Activated gamma-delta T cell treated with anti-CD3 and anti-CD28 coated beads, Interleukin-2, amount 50 U/mL, for 16 hours (primary cell): ENCODE measurements at places on chromosomes 7 and 10.
A peak's percentile ranks its signal among the peaks of the same experiment; 100 is the strongest.

- no peak for DNase-seq
Measured at GRCh38 chr10:119498889-119499676, 43.4 kb downstream of the RGS10 start.

- DNase-seq, result no peak
Measured at GRCh38 chr10:133394801-133395221, 854 bp downstream of the MTG1 start.

DNA sequence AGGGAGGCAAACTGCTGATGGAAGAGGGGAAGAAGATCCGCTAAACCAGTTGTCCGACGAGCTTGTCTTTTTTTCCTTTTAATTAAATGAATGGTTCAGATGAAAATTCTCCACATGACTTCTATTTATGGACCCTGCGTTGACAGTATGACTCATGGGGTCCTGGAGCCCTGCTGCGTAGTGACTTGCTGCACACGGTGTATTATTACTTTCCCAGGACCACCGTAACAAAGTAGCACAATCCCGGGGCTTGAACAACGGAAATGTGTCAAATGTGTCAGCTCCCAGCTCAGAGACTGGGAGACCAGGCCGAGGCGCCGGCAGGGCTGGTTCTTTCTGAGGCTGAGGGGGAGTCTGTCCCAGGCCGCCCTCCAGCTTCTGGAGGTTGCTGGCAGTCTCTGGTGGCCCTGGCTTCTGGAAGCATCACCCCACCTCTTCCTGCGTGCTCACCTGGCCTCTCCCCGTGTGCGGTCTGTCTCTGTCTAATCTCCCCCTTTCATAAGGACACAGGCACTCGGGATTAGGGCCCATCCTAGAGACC is 33.8 kb upstream of the MNX1 start:
- no peak for DNase-seq

DNA sequence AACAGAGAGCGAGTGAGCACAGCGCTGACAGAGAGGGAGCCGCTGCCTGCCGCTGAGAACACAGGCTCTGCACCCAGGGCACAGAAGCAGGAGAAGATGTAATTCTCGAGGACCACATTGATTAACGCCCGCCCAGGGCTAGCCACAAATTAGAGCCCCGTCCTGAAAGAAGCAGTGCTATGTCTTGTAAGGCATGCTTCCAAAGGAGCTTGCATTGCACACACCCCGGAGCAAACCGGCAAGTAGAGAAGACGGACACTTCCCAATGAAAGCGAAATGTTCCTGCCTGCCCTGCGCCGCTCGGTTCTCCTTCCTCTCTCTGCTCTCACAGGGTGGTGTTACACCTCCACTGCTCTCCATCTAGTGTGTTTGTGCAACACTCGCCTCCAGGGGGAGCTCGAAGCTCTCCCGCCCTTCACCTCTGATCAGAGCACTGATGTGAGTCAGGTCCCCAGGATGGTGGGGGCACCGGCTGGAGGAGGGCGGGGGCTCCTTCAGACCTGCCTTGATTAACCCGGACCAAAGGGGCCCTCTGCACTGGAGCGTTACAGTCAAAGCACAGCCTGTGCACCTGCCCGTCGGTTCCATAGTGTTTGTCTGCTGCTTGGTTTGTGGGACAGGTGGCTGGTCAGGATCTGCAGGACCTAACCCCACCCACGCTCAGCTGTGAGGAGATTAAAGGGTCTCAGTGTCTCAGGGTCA is 316.5 kb downstream of the ADARB2 start:
- peak; percentile 9 for DNase-seq

- DNase-seq, result no peak
Measured at GRCh38 chr7:14787551-14787950, 115.0 kb downstream of the DGKB start.
